Midbrain (tissue), 1 donor: ENCODE measurements at places on chromosomes 5 and 9.
A peak's percentile ranks its signal among the peaks of the same experiment; 100 is the strongest.

DNA sequence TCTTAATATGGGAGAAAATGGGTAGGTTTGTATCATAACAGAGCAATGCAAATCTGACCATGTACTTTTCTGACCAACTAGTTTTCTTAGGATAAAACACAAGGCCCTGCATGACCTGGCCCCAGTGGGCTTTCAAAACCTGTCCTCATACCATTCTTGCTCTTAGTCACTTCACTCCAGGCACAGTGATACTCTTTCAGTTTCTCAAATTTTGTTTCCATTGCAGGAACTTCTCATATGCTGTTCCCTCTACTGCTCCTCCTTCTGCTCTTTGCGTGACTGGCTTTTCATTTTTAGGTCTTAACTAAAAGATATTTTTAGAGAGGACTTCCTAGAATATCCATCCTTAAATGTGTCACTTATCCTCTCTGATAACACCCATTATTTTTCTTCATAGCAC lies 112.4 kb downstream of the INIP start:
- DNase-seq: no peak

GRCh38 chr5:2579126-2579525 lies 172.4 kb downstream of the IRX2 start:
- DNase-seq: peak; percentile 0

DNA sequence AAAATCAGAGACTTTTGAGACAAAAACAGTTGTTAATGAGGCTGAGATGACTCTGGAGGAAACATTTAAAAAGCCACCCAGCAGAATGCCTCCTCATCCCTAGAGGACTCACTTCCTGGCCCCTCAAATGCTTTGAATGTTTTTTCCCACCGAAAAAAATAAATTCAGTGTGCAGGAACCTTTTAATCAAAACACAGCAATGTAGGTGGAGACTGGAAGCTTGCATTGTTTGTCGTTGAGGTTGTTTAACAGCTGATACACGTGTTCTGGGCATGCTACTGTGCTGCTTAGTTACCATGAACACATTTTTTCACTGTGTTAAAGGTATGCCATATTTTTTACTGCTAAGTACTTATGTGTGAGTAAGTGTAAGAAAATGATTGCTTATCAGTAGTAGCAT lies 65.7 kb upstream of the ADCY2 start:
- DNase-seq: no peak

DNA sequence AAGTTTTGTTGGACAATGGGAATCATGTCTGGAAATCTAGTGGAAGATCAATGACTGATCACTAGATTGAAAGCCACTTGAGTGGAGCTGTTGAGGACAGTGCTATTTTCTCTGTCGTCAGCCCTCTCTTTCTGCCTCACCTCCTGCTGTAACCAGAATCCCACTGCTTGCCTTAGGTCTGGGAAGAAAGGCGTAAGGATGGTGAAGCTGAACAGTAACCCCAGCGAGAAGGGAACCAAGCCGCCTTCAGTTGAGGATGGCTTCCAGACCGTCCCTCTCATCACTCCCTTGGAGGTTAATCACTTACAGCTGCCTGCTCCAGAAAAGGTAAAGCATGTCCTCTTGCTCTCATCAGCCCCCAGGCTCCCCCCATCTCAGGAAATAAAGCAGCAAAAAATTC lies 1.1 kb downstream of the NSG2 start:
- DNase-seq: no peak

DNA sequence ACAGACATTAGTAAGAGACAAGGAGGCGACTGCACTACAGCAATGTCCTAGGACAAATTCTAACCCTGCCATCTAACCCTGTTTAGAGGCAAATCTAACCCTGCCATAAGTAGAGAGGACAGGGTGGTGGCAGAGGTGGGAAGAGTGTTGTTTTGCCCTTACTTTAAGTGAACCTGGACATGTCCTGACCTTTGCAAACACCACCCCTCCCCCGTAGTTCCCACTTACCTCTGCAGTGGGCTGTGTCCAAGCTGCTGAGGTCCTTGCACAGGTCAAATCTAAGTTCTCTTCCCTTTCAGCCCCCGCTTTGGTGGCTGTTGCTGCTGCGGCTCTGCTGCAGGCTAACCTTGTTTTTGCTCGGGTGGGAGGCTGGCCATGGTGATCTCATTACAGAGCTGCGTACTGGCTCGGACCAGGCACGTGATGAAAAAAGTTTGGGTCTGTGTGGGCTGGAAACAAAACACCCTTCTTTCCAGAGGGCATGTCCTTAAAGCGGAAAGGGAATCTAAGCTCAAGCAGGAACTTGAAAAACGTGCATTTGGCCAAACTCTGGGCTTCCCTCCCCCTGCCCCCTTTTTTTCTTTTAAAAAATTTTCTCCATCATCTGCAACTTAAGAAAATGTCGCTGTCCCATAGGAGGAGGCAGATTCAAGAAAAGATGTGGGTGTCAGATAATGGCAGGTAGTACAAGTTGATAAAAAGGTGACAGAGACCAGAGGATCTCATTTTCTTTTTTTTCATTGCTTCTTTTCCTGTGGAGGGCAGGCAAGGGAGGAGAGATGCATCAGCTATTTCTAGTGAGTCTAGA lies at the start of gene FAXDC2:
FAXDC2 (minus strand) TSS at position 349 of the 808 bp plus-strand sequence. CDS start 12,425 bp downstream, outside the sequence.
- peak; percentile 83 for DNase-seq

GRCh38 chr5:33105521-33105941 lies 335.2 kb upstream of the TARS1 start:
- no peak for DNase-seq

DNA sequence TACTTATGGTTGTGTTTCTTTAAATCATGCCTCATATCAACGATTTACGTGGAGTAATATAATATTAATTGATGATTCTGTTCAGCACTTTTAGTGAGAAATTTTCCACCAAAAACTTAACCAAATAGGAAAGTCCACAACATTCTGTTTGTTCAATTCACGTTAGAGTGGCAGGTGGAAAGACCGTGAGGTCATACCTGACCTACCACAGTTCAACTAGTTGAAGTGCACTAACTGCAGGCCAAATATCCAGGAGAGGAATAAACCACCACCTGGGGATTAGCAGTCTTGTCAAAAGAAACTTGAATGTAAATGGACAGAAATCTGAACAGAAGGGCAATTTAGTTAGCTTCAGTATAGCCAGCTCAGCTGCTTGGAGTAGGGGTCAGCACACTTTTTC lies 577.7 kb downstream of the KIF4B start:
- no peak for DNase-seq
